ENCODE measurements at places on chromosomes 5 and 9. TPM values are rescaled to one million over a fixed set of nuclear protein-coding genes. Genes with fewer than 3 reads are reported as not detected.

CTXN3 gene
- not detected for total RNA-seq

GRCh38 chr5:97133101-97133500 lies 9.3 kb downstream of the LIX1 start:
- no peak for DNase-seq

GLRA1 gene
- total RNA-seq: not detected

DNA sequence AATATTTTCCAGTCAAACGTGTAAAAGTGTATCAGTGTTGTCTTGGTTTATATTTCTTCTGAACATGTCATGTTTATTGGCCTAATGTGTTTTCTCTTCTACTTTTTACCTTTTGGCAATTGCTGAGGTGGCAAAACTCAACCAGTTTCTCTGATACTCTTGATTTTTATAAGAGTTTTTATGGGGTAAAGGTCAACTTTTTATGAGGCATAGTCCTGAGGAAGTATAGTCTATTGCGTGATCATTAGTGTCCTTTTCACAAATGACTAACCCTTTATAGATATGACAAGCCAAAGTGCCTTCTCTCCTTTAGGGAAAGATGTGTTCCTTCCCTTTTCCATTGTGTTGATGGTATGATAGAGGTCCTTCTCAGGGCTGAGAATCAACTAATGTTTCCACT lies 32.9 kb downstream of the OCLN start:
- no peak for DNase-seq

All from mucosa of descending colon (tissue), 3 donors.